ENCODE measurements at places on chromosomes 13 and 19.

- DNase-seq, result no peak
Observed at GRCh38 chr19:17841810-17842662, 5.7 kb downstream of the JAK3 start.

DNA sequence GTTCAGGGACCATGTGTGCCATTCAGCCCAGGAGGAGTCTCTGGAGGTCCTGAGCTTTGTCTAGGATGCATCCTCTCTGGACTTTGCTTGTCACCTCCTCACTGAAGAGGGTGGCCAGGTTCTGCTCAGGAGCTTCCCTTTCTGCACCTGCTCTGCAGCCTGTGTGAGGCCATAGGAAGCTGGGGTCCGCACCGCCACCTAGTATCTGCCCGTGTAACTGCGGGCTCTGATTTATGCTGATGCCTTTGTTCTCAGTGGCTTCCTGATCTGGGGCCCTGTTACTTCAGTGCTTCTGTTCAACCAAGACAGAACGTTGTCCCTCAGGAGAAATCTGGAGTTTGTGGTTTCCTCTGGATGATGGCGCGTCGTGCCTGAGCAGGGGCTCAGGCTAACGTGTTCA lies 15.5 kb downstream of the ZNF610 start:
- DNase-seq, result no peak

GRCh38 chr19:3866910-3867638 lies 1.8 kb downstream of the ZFR2 start:
- no peak for DNase-seq

GRCh38 chr19:12946731-12947496 lies 1.3 kb downstream of the RAD23A start:
- no peak for DNase-seq

- DNase-seq, result peak; percentile 69
Observed at GRCh38 chr19:18373892-18374629, 11.9 kb upstream of the GDF15 start.

GRCh38 chr13:112764864-112765561 lies 75.2 kb downstream of the ATP11A start:
- no peak for DNase-seq

GRCh38 chr19:778910-779653 lies 18.2 kb upstream of the PTBP1 start:
- no peak for DNase-seq

DNA sequence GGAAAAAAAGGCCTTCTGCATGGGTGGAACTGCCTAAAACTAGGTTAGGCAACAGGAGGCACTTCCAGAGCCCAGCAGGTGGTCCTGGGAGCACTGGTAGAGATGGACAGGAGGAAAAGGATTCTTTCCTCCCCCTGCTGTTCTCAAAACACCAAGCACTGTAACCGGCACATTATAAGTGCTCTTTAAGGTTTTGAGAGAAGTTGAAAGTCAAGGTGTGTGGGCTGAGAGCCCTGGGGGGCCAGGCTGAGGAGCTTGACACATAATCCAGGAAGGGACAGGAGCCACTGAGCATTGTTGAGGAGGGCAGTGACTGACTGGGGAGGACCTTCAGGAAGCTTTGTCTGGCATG lies 32.3 kb downstream of the SPATA13 start:
- no peak for DNase-seq

Measured in esophagus squamous epithelium (tissue), 5 donors.